ENCODE measurements at places on chromosomes 11 and 22.

DNA sequence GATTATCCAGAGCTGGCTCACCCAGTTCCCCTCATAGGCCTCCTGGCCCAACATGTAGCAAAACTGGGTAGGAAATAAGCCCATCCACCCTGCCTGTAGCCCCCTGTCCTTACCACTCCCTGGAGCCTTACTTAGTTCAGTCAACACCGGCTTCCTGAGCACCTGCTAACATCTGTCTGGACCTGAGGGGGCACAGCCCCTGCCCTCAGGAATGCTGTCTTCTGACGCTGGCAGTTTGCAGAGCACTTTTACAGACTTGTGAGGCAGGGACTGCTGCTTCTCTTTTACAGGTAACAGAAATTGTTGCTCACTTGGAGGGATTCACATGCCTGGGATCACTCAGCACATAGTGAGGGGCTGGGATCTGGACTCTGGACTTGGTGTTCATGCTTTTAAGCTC, 152.0 kb upstream of the TBCEL start:
- DNase-seq, result no peak

DNA sequence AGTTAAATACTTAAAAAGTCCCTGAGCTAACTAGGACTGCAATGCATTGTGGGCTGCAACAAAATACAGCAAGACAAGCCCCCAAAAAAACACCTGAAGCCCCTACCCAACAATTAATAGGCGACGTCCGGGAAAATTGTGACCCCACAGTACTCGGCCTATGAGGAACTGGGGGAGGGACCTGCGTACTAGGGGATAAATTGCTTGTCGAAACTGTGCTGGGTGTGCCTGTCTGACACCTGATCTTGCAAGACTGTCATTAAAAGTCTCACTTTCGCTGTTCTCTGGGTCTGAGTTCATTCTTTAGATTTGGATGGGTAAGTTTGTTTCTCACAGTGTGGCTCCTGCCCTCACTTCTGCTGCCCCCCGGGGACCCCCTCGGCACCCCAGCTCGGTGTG, 15.2 kb downstream of the TANGO2 start:
- no peak for DNase-seq

DNA sequence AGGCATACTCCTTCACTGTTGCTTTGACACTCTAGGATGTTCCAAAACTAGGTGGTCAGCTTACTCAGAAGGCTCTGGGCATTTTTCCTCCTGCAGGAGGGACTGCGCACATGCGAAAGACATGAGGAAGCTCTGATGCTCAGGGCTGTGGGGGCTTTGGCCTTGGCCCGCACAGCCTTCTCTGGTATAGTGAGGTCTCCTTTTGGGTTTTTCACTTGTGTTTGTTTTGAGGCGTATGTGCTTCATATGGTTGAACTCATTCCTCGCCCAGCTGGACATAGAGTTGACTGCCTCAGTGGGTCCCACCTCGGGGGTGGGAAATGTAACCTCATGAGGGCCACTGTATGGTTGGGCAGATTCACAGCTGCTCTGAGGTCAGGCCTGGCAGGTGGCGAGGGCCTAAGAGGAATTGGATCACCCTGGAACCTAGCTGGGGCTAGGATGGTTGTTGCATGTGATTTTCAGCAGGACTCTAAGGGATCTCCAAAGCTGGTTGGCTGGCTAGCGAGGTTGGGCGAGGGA, 63.7 kb downstream of the PTPRJ start:
- no peak for DNase-seq

GRCh38 chr22:20186183-20186870, 35.5 kb upstream of the CCDC188 start:
- no peak for DNase-seq

GRCh38 chr22:35582861-35583670, 34.1 kb downstream of the MB start:
- no peak for DNase-seq

DNA sequence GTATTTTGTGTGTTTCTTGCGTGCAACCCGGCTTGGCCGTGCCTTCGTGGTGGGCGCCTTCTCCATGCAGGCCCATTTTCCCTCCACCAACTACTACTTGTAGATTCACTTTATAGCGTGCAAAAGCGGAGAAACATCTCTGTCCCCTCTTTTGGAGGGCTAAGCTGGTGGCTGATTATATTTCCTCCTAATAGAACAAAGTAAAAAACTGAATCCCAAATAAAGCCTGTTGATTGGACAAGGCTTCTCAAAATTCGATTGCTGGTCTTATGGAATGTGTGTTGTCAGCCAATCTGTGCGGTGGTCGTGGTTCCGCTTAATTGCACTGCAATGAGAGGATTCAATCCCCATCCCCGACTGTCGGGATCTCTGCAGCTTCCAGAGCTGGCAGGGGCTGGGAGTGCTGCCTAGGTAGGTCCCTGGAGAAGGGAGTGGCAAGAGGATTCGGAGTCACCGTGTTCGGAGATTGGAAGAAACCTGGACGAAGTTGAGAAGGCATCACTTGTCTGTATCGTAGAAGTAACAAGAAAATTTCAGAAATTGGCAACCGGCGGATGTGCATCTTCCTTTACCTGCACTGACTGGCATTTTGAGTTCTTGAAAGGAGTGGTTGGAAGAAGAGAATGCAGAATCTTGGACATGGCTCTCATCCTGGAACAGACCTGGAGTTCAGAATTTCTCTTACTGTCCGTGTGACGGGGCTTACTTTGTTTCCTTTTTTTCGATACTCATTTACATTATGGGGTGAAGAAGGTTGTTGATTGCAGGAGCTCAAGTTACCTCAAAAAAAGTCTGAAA, 1.1 kb downstream of the HMGXB4 start:
- DNase-seq, result no peak

DNA sequence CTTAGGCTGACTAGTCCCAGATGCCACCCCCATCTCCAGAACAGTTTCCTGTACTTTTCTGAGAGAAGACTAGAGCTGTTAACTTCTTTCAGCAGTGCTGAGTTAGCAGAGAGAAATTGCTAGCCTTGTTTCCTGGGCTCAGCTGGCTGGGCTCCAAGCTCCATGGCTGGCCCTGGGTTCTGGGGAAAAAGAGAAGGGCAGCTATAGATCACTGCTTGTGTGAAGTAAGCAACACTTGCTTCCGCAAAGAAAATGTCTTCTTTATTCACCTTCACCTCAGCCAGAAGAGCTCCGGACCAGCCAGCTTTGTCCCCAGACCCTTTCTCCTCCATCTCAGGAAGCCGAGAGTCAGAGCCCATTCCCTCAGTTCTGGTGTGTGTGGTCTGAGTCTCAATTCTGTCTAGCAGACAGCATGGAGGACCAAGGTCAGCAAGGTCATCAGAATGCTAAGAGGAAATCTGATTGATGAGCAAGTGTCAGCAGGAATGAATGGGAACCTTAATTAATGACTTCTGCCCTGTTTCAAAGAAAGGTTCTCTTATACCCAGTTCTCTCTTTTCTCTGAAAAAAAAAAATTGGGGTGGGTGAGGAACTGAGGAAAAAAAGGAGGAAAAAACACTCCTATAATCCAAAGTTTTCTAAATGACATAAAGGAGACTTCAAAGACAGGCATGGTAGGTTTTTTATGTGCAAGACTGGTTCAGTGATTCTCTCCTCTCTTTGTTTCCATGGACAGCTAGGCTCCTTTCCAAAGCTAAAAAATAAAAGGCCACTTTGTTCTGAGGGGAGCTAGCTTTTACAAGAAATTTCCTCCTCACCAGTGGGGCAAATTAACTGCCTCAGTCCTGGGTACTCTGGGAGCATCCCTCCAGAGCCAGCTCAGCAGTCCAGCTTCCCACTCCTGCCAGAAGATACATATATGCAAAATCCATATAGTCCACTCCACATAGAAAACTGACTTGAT, 63.6 kb upstream of the FAM181B start:
- DNase-seq, result no peak

GRCh38 chr11:36214480-36214879, 74.7 kb downstream of the COMMD9 start:
- no peak for DNase-seq

DNA sequence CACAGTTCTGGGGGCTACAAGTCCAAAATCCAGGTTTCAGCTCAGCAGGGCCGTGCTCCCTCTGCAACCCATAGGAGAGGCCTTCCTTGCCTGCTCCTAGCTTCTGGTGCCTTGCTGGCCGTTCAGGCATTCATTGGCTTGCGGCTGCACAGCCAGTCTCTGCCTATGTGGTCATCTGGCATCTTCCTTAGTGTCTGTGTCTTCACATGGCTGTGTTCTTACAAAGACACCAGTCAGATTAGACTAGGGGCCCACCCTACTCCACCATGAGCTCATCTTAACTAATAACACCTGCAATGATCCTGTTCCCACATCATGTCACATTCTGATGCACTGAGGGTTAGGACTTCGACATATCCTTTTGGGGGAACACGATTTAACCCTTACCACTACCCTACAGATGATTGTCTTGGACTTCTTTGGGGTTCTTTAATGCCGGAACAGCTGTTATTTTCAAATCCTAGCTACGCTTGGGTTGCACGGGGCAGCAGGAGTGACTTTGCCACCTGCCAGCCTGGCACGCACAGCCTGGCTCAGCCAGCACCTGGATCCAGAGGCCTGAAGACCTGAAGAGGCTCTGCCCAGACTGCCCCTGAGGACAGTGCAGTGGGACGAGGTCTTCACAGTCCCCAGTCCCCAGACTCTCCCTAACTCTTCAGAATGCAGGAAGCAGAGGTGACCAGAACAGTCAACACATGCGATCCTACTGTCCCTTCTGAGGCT, 7.7 kb upstream of the NEAT1 start:
- no peak for DNase-seq

DNA sequence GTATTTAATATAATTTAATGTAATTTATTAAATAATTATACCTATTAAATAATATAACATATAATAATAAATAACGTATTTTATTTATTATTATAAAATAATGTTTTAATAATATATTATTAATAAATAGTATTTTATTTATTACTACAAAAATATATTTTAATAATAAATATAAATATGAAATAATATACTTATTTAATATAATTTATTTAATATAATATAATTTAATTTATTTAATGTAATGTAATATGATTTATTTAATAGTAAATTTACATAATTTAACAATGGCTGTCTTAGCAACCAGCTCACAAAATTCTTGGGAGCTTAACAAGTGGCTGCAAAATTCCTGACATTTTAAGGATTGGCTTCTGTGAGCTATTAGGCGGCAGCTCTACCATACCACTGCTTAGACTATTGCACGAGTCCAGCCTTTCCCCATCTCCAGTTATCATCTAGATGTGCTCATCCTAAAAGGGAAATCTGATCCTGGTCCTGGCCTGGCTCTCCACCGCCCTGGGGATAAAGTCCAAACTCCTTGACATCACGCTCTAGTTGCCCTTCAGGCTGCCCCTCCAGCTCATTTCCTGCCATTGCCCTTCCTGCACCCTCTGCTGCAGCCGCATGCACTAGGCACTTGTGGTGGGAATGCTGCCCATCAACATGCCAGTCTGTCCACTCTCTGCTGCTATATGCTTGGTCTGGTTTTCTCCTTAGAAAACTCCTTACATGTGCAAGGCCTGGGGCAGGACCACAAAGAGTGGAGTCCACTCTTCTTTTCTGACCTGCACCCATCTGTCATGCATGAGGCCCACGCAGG, 9.8 kb downstream of the MMP20 start:
- DNase-seq, result no peak

GRCh38 chr11:91835051-91835560, 389.5 kb upstream of the FAT3 start:
- DNase-seq, result no peak

- DNase-seq, result no peak
These were observed 19.1 kb downstream of the CLDN5 start for GRCh38 chr22:19504900-19505734.

DNA sequence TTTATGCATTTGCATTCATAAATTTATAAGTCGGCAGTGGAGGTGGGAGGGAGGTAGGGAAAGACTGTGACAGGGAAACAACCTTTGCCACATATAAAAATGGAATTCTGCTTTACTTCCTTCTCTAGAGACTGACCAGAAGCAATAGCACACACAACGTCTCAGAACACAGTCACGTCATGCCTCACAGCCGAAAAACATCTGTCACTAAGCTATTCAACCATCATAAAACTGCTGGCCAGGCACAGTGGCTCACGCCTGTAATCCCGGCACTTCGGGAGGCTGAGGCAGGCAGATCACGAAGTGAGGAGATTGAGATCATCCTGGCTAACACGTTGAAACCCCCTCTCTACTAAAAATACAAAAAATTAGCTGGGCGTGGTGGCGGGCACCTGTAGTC, 101.0 kb upstream of the CHRM4 start:
- DNase-seq, result no peak

DNA sequence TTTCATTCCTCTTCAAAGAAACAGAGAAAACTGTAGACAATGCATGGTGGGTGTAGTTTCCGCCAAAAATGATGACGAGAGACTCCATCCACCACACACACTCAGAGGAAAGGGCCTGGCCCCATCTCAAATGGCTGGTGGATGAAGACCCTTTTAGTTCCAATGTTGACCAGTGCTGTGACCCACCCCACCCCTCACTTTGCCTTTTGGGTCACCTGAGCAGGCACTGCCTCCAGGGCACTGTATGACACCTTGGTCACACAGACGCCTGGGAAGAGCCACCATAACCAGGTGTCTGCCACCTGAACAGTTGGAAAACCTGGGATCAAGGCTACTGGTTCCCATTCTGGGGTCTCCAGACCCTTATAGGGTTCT, 121.3 kb downstream of the MPPED1 start:
- DNase-seq, result no peak

DNA sequence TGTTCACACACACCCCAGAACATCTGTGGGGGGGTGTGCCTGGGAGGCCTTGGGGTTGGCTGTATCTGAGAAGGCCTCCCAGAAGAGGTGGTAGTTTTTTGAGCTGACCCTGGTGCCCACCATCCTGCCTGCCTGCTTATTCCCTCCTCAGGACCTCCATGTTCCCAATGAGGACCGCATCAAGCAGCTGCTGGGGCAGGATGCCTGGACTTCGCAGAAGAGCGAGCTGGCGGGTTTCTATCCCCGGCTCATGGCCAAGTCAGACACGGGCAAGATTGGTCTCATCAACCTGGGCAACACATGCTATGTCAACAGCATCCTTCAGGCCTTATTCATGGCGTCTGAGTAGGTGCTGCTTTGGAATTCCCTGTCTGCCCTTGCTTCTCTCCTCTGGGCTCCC, 17.0 kb downstream of the USP35 start:
- no peak for DNase-seq

GRCh38 chr11:59556917-59557348, 45.6 kb downstream of the OR4D9 start:
- no peak for DNase-seq

DNA sequence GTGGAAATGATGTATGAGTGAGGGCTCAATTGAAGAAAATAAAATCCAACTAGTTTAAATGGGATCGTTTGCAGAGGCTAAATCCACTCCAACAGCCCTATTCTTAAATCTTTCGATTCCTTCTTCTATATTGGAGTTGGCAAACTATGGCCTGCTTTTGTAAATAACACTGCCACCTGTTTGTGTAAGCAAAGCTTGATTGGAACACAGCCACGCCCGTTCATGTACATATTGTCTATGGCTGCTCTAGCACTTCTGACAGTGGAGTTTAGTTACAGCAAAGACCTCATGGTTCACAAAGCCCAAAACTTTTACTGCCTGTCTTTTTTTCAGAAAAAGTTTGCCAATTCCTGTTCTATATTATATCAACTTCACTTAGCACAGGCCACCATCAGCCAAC, 40.6 kb upstream of the RCN1 start:
- DNase-seq, result no peak

- no peak for DNase-seq
These were observed 49.9 kb upstream of the GDPD4 start for GRCh38 chr11:77351281-77351886.

GRCh38 chr11:12269446-12270214, 107.7 kb upstream of the PARVA start:
- no peak for DNase-seq

Data from cortex of kidney (tissue), 1 donor.